ENCODE measurements at places on chromosomes 4 and X. TPM values are rescaled to one million over a fixed set of nuclear protein-coding genes. Genes with fewer than 3 reads are reported as not detected.

Gene FAM114A1
- 414 TPM for total RNA-seq

Gene ATP2B3
- not detected for total RNA-seq

Gene STS
- total RNA-seq: 1.6 TPM

Gene SNX12
- 95.1 TPM for total RNA-seq

Gene ASB12
- not detected for total RNA-seq

Gene CLGN
- total RNA-seq: not detected

Gene NPY1R
- not detected for total RNA-seq

Gene HPSE
- total RNA-seq: 11.0 TPM

Gene TASL
- total RNA-seq: not detected

Gene RAB41
- total RNA-seq: not detected

Gene ERCC6L
- total RNA-seq: 1.1 TPM

Gene CYTL1
- total RNA-seq: not detected

Gene MAGEC1
- not detected for total RNA-seq
